Cortex of kidney (tissue), 1 donor: ENCODE measurements at places on chromosomes 5 and 9.

DNA sequence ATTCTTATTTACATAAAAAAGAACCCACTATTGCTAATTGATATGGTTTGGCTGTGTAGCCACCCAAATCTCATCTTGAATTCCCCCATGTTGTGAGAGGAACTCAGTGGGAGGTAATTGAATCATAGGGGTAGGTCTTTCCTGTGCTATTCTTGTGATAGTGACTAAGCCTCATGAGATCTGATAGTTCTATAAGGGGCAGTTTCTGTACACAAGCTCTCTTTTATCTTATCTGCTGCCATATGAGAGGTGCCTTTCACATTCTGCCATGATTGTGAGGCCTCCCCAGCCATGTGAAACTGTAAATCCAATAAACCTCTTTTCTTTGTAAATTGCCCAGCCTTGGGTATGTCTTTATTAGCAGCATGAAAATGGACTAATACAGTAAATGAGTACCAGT, 58.2 kb upstream of the PRR16 start:
- DNase-seq, result no peak

DNA sequence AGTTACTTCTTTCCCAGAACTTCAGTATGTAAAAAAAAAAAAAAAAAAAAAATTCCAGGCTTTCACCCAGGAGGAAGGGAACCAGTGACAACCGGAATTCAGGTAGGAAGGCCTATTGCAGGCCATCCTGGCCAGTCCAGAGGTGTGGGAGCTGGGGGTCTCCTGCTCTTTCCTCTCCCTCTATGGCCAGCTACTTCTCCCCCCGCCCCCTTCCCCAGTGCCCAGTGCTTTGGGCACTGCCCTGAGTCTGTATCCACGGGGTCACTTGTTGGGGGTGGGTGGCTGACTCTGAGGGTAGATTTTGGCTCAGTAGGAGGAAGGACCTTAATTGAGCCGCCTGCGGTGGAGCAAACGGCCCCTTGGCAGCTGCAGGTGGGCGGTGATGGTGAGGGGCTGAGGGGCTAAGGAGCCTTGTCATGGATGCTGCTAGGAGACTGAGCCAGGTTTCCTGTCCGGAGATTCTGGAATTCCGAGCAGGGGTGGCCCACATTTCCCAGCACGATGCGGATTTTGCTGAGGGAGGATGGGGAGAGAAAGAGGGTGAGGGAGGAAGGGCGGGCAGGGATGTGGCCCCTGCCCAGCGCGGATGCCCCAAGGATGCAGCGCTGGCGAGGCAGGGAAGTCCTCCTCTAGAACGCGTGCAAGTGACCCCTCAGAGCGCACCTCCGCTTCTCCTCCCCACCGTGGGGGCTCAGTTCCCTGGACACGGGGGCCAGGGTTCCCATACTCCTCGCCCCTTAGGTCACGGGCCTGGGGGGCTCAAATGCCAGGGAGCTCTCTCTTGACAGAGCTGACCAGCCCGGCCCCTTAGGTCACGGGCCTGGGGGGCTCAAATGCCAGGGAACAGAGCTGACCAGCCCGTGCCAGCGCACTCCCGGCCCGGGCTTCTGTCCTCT, 1.2 kb upstream of the PHF2 start:
- DNase-seq, result no peak

- no peak for DNase-seq
These were observed 32.5 kb upstream of the MIER3 start for GRCh38 chr5:56984445-56984844.

GRCh38 chr9:109880276-109881169, 100.5 kb downstream of the PALM2AKAP2 start:
- no peak for DNase-seq

- no peak for DNase-seq
These were observed 12.6 kb upstream of the UGT3A2 start for GRCh38 chr5:36079200-36079781.

GRCh38 chr5:74075501-74076484, 449.8 kb downstream of the ARHGEF28 start:
- DNase-seq, result no peak

DNA sequence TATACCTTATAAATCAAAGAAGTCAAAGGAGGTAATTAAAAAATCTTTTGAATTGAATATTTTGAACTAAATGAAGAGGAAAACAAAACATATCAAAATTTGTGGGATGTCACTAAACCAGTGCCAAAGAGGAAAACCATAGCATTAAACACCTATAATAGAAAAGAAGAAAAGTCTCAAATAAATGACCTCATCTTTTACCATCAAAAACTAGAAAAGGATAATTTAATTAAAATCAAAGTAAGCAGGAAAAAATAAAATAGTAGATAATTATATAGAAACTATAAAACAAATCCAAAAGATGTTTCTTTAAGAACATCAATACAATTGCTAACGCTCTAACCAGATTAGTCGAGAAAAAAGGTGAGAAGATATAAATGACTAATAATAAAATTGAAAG, 47.8 kb downstream of the LPAR1 start:
- DNase-seq, result no peak

DNA sequence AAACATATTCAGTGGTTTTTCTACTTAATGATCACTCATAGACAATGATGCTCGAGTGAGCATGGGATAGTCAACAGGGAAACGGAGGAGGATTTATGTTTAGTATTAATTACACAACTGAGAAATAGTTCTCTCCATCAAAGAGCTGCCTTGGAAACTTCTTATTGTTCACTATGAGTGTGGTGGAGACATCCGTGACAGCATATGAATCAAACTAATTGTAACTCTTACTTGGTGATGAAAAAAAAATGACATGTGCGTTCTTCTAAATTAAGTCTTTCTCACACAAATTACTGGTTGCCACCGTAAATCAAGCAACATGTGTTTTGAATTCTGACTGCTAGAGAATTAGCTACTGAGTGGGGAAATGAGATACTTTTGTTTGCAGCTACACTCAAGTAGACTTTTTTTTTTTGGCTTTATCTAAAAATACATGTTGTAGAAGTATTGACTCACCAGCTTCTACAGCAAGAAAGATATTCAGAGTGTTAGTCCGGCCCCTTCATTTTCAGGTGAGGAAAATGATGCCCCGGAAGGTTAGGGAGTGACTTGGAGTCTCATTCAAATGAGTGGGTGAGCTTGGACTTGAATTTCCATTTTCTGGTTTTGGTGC, 179.4 kb downstream of the CFAP90 start:
- no peak for DNase-seq

GRCh38 chr5:119417891-119418605, 34.2 kb upstream of the HSD17B4 start:
- DNase-seq, result no peak

DNA sequence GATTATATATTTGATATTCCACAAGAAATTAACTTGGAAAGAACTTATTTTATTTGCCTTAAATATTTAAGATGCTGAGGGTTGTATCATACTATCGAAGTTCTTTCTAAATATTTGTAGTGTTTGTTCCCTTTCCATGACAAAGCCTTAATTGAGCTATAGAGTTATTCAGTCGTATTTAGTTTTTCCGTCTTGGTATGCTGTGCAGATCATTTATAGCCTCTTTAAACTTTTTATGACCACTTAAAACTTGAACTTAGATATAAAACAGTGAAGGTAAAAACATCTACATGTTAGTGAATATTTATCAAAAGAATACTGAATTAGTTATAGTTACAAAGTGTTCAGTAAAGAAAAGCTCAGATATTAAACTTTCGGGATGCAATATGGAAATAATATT, 74.4 kb downstream of the PARP8 start:
- DNase-seq, result no peak

DNA sequence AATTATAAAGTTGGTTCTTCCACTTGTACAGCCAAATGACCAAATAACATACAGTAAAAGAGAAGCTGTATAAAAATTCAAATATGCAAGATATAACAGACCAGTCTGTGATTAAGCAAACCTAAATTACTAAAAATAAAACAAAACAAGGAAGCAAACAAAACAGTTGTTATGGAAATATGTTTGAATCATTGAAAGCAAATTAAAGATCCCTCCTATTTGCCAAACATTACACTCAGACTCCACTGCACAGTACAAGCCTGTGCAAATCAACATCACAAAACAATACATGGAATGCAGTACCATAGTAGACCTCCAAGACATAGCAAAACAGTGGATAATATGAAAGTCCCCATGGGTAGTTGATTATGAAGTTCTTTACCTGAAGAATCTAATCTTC, 288.1 kb upstream of the PTGER4 start:
- no peak for DNase-seq
